ENCODE measurements at places on chromosomes 7 and 10. TPM values are rescaled to one million over a fixed set of nuclear protein-coding genes. Genes with fewer than 3 reads are reported as not detected.

GRCh38 chr10:74875966-74876365 lies 49.6 kb downstream of the KAT6B start:
- H3K27ac ChIP-seq, result no peak overlapping the region
- H3K4me3 ChIP-seq, result no peak overlapping the region
- peaks cover 31% of the 10 kb centered on the region for H3K4me1 ChIP-seq
- DNase-seq, result no peak

The PLA2G12B gene
- total RNA-seq, result not detected

DNA sequence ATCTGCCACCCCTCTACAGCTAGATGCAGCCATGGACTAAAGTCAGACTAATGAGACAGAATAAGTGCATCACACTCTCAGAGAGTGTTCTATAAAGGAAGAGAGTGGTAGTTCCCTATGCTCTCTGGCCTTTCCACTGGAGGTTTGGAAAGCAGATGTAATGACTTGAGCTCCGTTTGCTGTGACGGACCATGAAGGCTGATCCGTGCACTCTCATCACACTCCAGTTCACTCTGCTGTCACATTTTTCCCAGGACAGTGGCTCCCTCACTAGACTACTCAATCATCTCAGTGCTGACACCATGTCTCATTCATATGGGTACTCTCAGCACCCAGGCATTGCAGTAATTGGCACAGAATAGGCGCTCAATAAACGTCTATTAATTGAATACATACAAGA lies 20.4 kb downstream of the TRDMT1 start:
- H3K36me3 ChIP-seq, result no peaks in the 10 kb centered on the region
- H3K4me3 ChIP-seq, result no peak overlapping the region
- H3K27ac ChIP-seq, result no peak overlapping the region
- DNase-seq, result no peak
- no peaks in the 10 kb centered on the region for H3K27me3 ChIP-seq

- no peak overlapping the region for H3K4me3 ChIP-seq
- H3K36me3 ChIP-seq, result no peaks in the 10 kb centered on the region
- H3K27ac ChIP-seq, result no peak overlapping the region
- no peak for DNase-seq
Observed at GRCh38 chr10:130711072-130711471, 574.9 kb downstream of the GLRX3 start.

GRCh38 chr7:157014635-157015555 lies 4.4 kb upstream of the MNX1 start:
- H3K36me3 ChIP-seq, result no peaks in the 10 kb centered on the region
- peaks cover 8% of the 10 kb centered on the region for H3K4me1 ChIP-seq
- H3K4me3 ChIP-seq, result no peak overlapping the region
- peak; percentile 57 for DNase-seq
- peaks cover 74% of the 10 kb centered on the region for H3K27me3 ChIP-seq

- peaks cover 35% of the 10 kb centered on the region for H3K27me3 ChIP-seq
- no peak overlapping the region for H3K4me3 ChIP-seq
- peaks cover 3% of the 10 kb centered on the region for H3K4me1 ChIP-seq
- peaks cover 1% of the 10 kb centered on the region for H3K36me3 ChIP-seq
- no peak for DNase-seq
Observed at GRCh38 chr7:136114966-136115762, 138.0 kb upstream of the MTPN start.

GRCh38 chr10:45257600-45257999 lies 57.8 kb downstream of the OR13A1 start:
- DNase-seq, result no peak
- H3K36me3 ChIP-seq, result no peaks in the 10 kb centered on the region
- no peak overlapping the region for H3K27ac ChIP-seq
- no peaks in the 10 kb centered on the region for H3K4me1 ChIP-seq

The NPFFR1 gene
- total RNA-seq, result not detected

The PNLIP gene
- total RNA-seq, result not detected

The LMOD2 gene
- not detected for total RNA-seq

DNA sequence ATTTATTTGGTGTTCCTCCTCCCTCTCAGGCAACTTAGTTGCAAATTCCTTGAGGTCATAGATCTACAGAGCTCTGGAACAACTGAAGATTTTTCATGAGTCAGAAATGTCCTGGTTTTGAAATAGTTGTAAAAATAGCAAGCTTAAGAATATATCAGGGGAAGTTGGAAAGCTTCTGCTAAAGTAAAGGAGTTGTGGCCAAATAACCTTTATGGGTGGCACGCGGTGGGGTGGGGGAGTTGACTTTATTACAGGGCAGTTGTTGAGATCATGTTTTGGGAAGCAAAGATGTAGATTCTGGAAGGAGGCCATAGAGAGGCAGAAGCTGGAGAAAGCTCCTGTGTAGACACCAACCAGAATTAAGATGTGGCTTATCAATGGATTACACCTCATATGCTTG lies 326.0 kb upstream of the MTPN start:
- no peaks in the 10 kb centered on the region for H3K36me3 ChIP-seq
- H3K27ac ChIP-seq, result no peak overlapping the region
- DNase-seq, result no peak
- no peaks in the 10 kb centered on the region for H3K27me3 ChIP-seq
- peaks cover 6% of the 10 kb centered on the region for H3K4me1 ChIP-seq

The CLCN1 gene
- total RNA-seq, result not detected

- no peak for DNase-seq
- H3K27me3 ChIP-seq, result peaks cover 20% of the 10 kb centered on the region
- no peak overlapping the region for H3K27ac ChIP-seq
- peaks cover 12% of the 10 kb centered on the region for H3K4me1 ChIP-seq
- H3K4me3 ChIP-seq, result no peak overlapping the region
Observed at GRCh38 chr10:89032141-89032891, 41.7 kb downstream of the FAS start.

The BUD23 gene
- 43.4 TPM for total RNA-seq

GRCh38 chr10:74406006-74406405 lies 255.0 kb downstream of the ADK start:
- H3K4me3 ChIP-seq, result no peak overlapping the region
- no peaks in the 10 kb centered on the region for H3K27me3 ChIP-seq
- DNase-seq, result no peak

- H3K36me3 ChIP-seq, result peaks cover 14% of the 10 kb centered on the region
- no peak overlapping the region for H3K4me3 ChIP-seq
- H3K27ac ChIP-seq, result peak overlapping the region; percentile 71
- no peak for DNase-seq
- H3K4me1 ChIP-seq, result peaks cover 60% of the 10 kb centered on the region
Observed at GRCh38 chr10:44967616-44968015, 8.0 kb downstream of the RASSF4 start.

GRCh38 chr7:120502825-120503224 lies 229.8 kb downstream of the KCND2 start:
- H3K27me3 ChIP-seq, result no peaks in the 10 kb centered on the region
- no peak for DNase-seq
- no peak overlapping the region for H3K27ac ChIP-seq

GRCh38 chr7:98105942-98106544 lies 619 bp upstream of the LMTK2 start:
- DNase-seq, result no peak
- H3K4me1 ChIP-seq, result peaks cover 24% of the 10 kb centered on the region
- peaks cover 1% of the 10 kb centered on the region for H3K36me3 ChIP-seq

DNA sequence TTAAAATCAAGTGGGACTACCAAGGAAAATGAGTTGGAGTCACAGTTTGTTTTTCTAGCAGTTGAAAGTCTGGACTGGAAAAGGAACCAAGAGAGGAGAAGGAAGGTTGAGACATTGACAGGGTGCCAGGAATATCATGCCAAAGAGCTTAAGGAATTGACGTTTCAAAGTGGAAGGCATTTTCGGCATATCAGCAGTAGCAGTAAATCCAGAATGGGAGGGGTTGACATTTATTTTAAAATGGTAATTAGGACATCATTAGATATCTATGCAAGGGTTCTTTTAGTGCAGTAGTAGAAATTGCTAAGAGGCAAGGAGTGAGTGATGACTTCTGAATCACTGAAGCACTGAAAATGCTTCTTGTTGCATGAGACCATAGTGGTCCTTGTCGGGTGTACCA lies 335.9 kb upstream of the PLXDC2 start:
- no peak overlapping the region for H3K4me3 ChIP-seq
- no peak overlapping the region for H3K27ac ChIP-seq
- H3K4me1 ChIP-seq, result peaks cover 11% of the 10 kb centered on the region
- H3K27me3 ChIP-seq, result no peaks in the 10 kb centered on the region
- DNase-seq, result no peak

DNA sequence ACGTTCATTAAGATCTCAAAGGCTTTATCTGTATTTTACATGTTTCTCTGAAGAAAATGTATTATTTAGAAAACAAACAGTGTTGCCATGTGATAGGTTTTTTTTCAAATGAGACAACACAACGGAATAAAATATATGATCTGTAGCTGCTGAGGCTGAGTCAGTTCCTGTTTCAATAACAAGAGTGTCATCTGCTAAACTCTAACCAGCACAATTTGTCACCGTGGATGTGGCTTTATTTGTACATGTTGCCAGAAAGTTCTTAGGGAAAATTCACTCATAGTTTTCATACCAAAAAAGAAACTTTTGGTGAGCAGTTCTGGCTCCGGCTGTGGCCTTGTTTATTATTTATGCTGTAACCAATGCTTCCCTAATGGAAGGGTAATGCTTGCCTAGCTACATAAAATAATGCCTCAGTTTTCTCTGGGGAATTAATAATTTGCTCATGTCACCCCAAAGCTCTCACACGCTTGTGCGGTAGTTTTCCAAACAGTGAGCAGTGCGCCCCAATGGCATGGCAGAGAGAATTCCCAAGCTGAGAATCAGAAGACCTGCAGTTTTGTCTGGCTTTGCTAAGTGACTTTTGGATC lies 20.3 kb upstream of the KLF6 start:
- DNase-seq, result no peak
- no peaks in the 10 kb centered on the region for H3K4me1 ChIP-seq
- H3K4me3 ChIP-seq, result peak overlapping the region; percentile 31

The CD36 gene
- 0.39 TPM for total RNA-seq

The VSTM2A gene
- not detected for total RNA-seq

GRCh38 chr10:24432478-24433416 lies 223.8 kb downstream of the KIAA1217 start:
- H3K36me3 ChIP-seq, result no peaks in the 10 kb centered on the region
- no peak overlapping the region for H3K27ac ChIP-seq
- no peaks in the 10 kb centered on the region for H3K27me3 ChIP-seq
- H3K4me3 ChIP-seq, result no peak overlapping the region
- DNase-seq, result no peak

The FOXK1 gene
- total RNA-seq, result 77.9 TPM

GRCh38 chr10:54081950-54082349 lies 719.1 kb downstream of the PCDH15 start:
- no peak for DNase-seq
- no peak overlapping the region for H3K4me3 ChIP-seq
- peaks cover 2% of the 10 kb centered on the region for H3K27me3 ChIP-seq
- H3K36me3 ChIP-seq, result no peaks in the 10 kb centered on the region

The CPED1 gene
- total RNA-seq, result 4.0 TPM

- peak overlapping the region; percentile 34 for H3K27ac ChIP-seq
- H3K36me3 ChIP-seq, result no peaks in the 10 kb centered on the region
- DNase-seq, result no peak
- H3K27me3 ChIP-seq, result no peaks in the 10 kb centered on the region
Observed at GRCh38 chr7:66255534-66256100, 50.5 kb downstream of the TPST1 start.

The CNPY1 gene
- total RNA-seq, result not detected

- no peak overlapping the region for H3K4me3 ChIP-seq
- DNase-seq, result no peak
- no peaks in the 10 kb centered on the region for H3K27me3 ChIP-seq
- peaks cover 3% of the 10 kb centered on the region for H3K4me1 ChIP-seq
- peaks cover 5% of the 10 kb centered on the region for H3K36me3 ChIP-seq
Observed at GRCh38 chr7:617614-618538, 98.2 kb upstream of the PDGFA start.

DNA sequence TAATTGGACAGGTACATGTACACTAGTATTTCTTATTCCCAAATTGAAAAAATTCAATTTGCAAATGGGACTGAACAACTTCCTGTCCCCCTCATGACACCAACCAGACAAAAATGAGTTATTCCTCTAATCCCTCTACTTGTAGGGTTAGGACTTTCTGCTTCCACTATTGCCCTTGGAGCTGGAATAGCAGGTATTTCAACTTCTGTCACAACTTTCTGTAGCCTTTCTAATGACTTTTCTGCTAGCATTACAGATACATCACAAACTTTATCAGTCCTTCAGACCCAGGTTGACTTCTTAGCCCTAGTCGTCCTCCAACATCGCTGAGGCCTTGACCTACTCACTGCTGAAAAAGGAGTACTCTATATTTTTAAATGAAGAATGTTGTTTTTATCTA lies 6.4 kb downstream of the CYP3A7 start:
- H3K4me3 ChIP-seq, result no peak overlapping the region
- H3K36me3 ChIP-seq, result no peaks in the 10 kb centered on the region

- H3K4me1 ChIP-seq, result peaks cover 38% of the 10 kb centered on the region
- DNase-seq, result no peak
- no peaks in the 10 kb centered on the region for H3K27me3 ChIP-seq
- peak overlapping the region; percentile 100 for H3K4me3 ChIP-seq
- H3K36me3 ChIP-seq, result peaks cover 9% of the 10 kb centered on the region
Observed at GRCh38 chr7:107891636-107892366, 818 bp downstream of the DLD start.
